ENCODE measurements at places on chromosomes 6 and 20.

GRCh38 chr6:126546541-126547120 is 206.7 kb downstream of the CENPW start:
- no peak for DNase-seq

GRCh38 chr6:167689278-167689677 is 137.4 kb upstream of the AFDN start:
- no peak for DNase-seq

GRCh38 chr20:1825507-1825906 is 69.7 kb upstream of the SIRPA start:
- DNase-seq = no peak

- no peak for DNase-seq
Measured at GRCh38 chr20:3367089-3367488, 40.4 kb downstream of the DNAAF9 start.

DNA sequence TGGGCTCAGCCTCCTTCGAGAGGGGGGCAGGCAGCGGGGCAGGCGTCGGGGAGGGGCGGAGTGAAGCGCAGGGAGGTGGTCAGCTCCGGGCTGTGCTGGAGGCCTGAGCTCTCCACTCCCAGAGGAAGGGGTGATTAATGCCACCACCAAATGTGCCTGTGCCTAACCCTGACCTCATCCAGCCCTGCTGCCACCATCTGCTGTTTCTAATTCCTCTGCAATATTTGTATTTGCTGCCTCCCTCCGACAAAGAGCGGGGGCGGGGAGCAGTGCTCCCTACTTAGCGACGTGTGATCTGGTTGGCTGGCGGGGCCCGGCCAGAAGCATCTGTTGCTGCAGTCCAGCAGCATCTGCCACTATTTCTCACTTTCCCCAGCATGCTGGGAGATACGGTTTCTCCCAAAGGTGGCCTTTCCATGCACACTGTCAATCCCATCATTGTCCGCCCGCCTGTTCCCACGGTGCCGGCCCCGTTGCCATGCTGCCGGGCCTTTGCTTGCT is 47.0 kb downstream of the DLL1 start:
- no peak for DNase-seq

DNA sequence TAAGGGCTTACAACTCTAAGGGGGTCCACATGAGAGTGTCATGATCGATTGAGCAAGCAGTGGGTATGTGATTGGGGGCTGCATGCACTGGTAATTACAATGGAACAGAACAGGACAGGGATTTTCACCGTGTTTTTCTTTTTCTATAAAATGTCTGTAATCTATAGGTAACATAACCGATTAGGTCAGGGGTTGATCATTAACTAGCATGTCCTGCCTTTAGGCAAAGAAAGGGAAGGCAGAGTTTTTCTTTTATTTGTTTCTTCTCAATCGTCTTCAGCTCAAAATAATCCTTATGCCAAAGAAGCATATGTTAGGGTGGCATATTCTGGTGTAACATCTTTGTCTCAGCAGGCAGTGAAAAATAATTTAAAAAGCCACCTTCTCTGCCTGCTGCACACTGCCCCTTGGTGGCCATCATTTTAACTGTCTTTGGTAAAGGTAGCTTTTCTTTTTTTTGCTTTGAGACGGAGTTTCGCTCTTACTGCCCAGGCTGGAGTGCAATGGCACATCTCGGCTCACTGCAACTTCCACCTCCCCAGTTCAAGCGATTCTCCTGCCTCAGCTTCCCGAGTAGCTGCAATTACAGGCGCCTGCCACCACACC is 9.7 kb upstream of the CEP43 start:
- no peak for DNase-seq

DNA sequence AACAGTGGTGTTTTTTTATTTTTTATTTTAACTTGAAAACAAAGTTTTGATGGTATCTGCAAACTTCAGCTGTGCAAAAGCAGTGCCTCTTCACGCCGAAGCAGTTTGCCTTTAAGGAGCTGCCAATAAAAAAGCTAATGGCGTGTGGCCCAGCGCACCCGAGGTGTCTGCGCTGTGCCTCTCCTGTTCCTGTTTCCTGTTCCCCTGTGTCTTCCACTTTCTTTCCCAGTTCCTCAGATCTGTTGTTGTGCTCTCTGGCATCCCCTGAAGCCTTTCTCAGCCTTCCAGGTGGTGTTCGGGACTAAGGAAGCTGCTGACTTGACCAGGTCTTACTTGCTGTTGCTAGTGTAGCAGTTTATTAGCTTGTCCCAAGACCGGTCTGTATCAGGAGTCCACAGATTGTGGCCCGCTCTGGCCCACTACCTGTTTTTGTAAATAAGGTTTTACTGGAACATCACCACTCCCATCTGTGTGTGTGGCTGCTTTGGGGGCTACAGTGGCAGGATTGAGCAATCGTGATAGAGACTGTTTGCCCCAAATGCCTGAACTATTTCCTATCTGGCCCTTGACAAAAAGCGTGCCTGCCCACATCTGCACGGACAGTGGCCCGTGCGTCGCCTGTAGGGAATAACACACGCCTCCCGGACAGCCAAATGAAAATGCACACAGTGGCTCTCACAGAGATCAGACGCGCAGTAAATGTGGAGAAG is 178.3 kb downstream of the TMEM242 start:
- no peak for DNase-seq

GRCh38 chr6:149545258-149545753 is 537 bp downstream of the PPIL4 start:
- no peak for DNase-seq

- DNase-seq = no peak
Measured at GRCh38 chr6:167079853-167080297, 43.0 kb upstream of the CCR6 start.

DNA sequence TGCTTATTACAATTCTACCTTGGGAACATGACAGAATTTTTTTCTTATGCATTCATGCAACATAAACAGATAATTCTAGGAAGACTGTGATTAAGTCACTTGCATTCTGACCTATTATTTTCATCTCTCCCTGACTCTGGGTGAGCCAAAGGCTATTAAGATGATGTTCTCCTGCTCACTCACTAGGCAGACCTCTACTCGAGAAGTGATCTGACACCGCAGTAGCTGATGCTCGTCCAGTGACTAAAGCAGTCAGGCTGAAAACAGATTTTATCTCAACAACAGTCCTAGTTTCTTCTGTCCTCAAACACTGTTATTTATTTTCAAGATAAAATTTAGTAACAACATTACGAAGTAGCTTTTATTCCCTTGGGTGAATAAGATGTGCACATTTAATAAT is 17.3 kb downstream of the NAA20 start:
- no peak for DNase-seq

- no peak for DNase-seq
Measured at GRCh38 chr6:2596222-2596621, 154.5 kb downstream of the MYLK4 start.

GRCh38 chr6:18391023-18391422 is 3.9 kb downstream of the RNF144B start:
- DNase-seq = no peak

GRCh38 chr6:147322299-147323162 is 118.3 kb downstream of the STXBP5 start:
- DNase-seq = no peak

DNA sequence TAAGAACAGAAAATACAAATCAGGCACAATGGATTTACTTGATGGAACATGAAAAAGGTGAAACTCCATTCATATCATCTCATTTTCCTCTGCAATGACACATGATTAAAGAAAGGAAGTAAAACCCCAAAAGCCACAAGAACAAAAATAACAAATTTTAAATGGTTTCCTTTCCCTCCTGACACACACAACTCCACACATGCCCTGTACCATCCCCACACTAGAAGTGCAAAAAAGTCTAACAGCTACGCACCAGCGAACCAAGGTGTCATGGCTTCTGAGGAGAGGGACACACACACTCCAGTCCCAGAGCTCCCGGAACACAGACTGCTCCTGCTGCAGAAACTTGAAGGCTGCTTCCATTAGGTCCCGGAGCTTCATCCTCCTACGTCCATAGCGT is 25.3 kb downstream of the MDN1 start:
- DNase-seq = no peak

DNA sequence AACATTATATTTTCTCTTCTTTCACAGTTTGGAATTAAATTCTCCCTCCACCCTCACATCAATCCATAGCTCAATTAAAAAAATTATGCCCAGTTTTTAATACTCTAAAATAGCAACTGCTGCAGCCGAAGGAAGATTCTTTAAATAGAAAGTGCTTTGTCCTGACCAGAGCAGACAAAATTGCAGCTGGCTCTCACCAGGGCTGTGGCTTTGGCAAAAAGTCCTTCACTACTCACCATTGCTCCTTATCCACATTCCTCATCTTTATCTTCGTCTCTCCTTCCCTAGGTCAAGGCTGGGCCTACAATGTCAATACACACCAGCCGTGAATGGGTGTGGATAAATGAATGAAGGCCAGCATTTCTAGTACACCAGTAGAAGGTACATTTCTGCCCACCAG is 107.9 kb upstream of the VGLL2 start:
- DNase-seq = no peak

DNA sequence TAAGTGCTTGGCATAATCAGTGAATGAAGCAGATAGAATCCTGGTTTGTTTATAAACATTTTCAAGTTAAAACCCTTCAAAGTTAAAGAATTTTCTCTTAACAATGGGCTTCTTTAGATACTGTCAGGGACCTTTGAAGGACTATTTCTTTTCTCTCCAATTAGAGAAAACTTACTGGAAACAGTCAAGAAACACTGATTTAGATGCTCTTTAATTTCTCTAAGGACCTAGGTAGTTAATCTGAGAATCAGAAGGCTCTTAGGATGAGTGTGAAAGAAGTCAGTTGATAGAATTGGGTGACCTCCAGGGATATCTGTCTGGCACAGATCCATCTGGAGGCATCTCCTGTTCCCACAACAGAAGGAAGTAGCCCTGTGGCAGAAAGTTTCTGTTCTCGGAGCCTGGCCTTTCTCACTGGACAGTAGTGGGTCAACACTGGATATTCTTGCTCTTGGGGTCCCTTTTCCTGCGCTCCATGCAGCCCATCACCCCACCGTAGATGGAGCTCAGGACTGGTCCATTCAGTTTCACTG is 22.5 kb downstream of the KIAA0408 start:
- DNase-seq = no peak

- no peak for DNase-seq
Measured at GRCh38 chr6:331622-332521, 39.6 kb downstream of the DUSP22 start.

GRCh38 chr6:164208371-164208770 is 793.9 kb downstream of the QKI start:
- no peak for DNase-seq

DNA sequence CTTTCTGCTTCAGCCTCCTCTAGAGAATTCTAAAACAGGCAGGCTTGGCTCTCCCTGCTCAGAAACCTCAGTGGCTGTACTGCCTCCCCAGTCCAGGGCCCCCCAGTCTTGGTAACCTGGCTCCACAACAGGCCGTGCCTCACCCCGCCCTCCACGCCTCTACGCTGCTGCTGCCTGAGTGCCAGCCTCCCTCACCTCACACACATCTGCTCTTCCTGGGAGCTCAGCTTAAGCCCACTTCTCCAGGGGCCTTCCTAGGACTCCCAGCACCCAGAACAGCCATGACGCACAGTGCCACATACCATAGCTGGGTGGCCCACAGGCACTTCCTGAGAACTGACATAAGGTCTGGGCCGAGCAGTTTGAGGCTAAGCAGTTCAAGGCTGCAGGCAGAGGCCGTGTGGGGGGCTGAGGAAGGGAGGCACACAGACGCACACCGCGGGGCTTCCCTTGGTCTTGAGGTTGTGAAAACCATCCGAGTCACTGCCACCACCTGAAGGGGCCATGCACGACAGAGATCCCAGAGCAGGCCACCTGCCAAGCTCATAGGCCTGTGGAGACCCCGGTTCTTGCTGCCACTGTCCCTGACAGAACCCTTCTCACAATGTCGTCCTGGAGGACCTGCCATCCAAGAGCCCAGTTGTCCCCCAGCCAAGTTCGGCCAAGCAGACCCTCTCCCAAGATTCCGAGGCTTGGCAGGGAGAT is 42.6 kb downstream of the DSTN start:
- no peak for DNase-seq

- DNase-seq = no peak
Measured at GRCh38 chr20:63417097-63417737, 55.2 kb downstream of the KCNQ2 start.

DNA sequence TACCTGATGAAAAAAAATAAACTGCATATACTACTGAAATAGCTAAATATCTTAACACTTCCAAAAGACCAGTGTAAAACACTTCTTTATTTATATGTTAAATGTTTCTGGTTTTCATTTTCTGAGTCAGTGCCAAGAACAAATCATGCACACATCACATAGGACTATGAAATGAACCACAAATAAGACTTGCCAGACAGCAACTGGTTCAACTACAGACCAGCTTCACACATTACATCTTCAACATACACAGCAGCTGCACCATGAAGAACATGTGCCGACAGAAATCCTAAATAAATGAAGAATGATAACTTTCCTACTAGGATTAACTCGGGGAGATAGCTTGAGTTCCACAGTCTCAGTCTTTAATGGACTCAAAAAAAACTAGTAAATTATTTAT is 168.3 kb upstream of the STXBP5 start:
- no peak for DNase-seq

Measured in Right ventricle myocardium superior (tissue), 1 donor.